Stimulated activated CD4-positive, alpha-beta T cell treated with anti-CD3 and anti-CD28 coated beads, TNF-alpha, amount 100 ng/mL, for 48 hours (primary cell): ENCODE measurements at places on chromosomes 16 and 17.

DNA sequence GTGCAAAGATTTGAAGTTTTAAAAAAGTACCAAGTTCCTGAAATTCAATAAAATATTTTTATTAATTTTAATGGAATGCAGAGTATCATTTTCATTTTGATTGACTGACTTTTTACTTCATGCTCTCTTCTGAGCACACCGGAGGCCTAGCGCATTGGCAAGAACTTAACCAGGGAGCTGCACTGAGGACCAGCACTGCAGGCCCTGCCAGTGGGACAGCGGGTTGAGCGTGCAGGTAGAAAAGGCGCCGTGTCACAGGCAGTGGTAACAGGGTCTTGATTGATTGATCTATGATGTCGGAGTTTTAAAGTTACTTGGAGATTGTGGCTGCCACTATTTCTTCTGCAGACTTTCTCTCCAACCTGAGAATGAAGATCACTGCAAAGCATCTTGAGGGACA, 43.7 kb downstream of the WDR45B start:
- DNase-seq, result no peak

DNA sequence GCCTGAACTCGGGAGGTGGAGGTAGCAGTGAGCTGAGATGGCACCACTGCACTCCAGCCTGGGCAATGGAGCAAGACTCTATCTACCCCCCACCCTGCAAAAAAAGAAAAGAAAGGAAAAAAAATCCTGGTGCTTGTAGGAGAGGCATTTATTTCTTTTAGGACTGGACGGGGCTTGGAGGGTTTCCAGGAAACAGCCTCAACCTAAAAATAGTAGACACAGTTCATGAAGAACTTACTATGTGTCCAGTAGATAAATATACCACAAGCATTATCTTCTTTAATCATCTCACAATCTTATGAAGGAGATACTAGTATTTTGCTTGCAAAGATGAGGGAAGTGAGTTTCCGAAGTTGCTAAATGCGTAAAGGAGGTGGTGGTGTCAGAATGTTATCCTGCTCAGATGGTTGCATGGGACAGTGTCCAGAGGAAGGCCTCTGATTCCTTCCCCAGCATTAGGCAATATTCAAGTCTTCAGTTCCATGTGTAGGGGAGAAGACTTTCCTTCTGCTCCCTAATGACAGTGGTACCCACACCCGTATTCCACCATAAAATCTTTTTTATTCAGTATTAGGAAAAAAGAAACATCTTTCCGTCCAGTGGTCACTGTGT, 263.2 kb downstream of the WWOX start:
- no peak for DNase-seq

DNA sequence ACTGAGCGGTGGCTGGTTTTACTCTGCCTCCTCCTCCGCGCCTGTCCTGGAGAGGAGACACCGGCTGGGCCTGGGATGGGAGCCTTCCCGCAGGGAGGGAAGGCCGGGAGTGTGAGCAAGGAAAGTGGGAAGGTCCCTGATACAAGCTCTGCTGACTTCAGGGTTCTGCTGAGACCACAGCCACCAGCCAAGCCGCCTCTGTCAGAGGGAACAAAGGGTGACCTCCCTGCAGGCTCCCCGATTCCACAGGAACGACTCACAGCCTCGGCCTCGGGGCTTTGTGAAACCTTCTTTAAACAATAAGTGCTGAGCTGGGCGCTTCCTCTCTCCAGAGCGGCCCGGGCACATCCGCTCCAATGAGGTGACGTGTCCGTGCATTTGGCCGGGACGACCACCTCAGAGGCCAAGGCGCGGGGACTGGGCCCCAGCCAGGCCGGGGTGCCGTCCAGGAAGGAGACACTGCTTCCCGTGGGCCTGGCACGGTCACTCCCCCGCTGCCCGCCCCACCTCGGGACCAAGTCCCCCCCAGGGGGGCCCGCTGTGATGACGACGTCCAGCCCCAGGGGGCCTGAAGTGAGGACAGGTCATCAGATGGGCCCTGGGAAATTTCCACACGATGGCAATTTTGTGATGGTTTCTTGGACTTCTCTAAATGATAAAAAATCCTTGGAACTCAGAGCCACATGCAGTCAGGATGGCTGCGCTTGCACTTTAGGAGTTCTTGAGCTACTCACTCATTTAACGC, 11.8 kb upstream of the CIBAR2 start:
- no peak for DNase-seq

DNA sequence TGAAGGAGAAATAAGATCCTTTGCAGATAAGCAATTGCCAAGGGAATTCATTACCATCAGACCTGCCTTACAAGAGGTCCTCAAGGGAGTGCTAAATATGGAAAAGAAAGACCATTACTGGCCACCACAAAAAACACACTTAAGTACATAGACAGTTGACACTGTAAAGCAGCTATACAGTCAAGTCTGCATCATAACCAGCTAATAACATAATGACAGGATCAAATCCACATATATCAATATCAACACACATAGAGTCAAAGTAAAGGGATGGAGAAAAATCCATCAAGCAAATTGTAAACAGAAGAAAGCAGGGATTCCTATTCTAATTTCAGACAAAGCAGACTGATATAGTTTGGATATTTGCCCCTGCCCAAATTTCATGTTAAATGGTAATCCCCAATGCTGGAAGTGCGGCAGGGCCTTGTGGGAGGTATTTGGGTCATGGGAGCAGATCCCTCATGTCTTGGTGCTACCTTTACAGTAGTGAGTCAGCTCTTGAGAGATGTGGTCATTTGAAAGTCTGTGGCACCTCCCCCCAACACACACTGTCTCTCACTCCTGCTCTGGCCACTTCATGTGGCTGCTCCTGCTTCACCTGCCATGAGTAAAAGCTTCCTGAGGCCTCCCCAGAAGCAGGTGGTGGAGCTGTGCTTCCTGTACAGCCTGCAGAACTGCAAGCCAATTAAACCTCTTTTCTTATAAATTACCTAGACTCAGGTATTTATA, 32.8 kb downstream of the TANC2 start:
- DNase-seq, result no peak

GRCh38 chr17:46942441-46943217, 19.7 kb downstream of the GOSR2 start:
- DNase-seq, result no peak

DNA sequence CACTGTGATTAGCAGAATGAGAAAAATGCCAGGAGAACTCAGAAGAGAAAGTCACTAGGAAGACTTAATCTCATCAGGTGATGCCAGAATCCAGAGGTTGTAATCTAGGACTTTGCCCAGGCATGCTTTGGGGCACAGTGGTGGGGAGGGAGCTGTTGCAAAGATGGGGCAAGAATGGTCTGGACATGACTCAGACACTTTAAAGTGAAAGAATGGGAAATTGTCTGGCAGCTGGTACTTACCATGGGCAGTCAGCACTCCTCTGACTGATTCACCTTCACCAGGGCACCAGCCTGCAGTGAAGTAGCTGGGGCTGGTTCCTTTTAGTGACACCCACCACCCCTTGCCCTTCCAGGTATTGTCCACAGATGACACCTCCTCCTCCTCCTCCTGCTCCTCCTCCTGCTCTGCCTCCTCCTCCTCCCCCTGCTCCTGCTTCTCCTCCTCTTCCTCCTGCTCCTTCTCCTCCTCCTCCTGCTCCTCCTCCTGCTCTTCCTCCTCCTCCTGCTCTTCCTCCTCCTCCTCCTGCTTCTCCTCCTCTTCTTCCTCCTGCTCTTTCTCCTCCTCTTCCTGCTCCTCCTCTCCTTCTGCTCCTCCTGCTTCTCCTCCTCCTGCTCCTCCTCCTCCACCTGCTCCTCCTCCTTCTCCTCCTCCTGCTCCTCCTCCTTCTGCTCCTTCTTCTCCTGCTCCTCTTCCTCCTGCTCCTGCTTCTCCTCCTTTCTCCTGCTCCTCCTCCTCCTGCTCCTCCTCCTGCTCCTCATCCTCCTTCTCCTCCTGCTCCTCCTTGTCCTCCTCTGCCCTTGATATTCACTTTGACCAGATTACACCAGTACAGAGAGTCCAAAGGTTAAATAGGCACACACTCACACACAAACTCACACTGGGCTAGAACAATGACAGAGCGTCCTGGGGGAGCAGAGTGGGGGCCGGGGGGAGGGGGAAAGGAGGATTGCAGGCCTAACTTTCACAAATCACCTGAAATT, at the start of gene CHD9NB:
Gene CHD9NB, minus strand, starts transcription at position 379 of the 983 bp plus-strand sequence. CDS start 8,739 bp downstream, outside the sequence.
- DNase-seq, result no peak

DNA sequence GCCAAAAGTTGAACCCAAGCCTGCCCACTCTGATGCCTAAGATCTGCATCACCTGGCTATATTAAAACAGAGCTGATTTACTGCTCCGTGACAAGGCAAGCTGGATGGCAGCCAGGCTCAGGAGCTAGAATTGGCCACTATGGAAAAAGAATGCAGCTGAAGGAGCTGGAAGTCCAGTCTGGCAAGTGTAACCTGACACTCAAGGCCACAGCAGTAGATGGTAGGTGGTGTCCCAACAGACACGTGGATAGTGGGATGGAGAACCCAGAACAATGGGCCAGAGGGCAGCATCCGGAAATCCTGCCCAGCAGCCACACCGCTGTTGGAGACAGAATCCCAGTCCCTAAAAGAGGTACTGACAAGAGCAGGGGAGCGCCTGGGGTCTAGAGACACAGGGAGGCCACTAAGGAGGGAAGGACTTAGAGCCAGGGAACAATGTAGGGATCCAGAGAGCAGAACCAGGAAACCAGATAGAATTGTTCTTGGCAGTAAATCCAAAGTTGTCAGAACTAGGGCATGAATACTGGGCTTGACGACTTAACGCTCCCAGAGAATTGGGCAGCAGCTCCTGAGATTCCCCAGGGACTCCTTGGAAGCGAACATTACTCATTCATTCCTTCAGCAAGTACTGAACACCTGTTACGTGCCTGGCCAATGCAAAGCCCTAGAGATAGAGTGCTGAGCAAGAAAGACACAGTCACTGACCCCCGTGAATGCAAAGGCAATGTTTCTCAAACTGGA, 85.7 kb downstream of the CDYL2 start:
- DNase-seq, result no peak

DNA sequence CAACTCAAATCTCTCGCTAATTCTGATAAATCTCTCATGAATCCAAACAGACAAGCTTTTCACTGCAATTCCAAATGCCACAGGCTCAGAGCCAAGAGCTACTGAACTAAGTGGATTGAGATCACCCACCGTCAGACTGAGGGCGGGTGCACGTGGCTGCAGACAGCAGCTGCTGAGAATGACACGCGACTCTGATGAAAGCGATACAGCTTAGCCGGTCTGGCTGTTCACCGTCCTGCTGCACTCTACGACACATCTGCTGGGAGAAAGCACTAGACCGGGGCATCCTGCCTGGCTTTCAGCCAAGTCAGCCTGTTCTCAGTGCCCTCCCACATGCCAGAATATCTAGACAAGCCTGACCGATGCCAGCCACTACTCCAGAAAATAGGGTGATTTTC, 42.6 kb downstream of the KLHDC4 start:
- no peak for DNase-seq
